ENCODE measurements at places on chromosomes 4 and X.

DNA sequence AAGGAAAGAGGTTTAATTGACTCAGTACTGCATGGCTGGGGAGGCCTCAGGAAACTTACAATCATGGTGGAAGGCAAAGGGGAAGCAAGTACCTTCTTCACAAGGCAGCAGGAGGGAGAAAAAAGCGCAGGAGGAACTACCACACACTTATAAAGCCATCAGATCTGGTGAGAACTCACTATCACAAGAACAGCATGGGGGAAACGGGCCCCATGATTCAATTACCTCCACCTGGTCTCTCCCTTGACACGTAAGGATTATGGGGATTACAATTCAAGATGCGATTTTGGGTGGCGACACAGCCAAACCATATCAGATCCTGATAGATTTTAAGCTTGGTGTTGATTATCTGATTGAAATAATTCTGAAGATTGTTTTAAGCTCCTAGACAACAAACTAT, 218.7 kb downstream of the CBR4 start:
- no peak for DNase-seq

GRCh38 chr4:48078862-48079655, 55.0 kb downstream of the TXK start:
- DNase-seq, result no peak

DNA sequence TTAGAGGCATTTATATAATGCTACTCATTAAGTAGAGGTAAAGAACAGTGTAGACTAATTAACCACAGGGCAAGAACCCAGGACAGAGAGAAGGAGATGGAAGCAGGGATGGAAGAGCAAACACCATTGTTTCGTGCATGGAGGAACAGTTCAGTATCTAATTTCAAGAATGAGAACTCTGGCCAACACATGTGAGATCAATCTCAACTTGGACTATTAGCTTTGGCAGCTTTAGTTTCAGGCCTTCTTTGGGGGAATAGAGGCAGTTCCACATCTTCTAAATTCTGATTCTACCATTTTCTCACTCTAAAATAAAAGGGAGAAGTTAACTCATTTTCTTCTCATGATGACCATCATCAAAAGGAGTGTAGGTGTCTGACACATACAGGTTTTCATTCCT, 207.0 kb downstream of the LDB2 start:
- DNase-seq, result no peak

DNA sequence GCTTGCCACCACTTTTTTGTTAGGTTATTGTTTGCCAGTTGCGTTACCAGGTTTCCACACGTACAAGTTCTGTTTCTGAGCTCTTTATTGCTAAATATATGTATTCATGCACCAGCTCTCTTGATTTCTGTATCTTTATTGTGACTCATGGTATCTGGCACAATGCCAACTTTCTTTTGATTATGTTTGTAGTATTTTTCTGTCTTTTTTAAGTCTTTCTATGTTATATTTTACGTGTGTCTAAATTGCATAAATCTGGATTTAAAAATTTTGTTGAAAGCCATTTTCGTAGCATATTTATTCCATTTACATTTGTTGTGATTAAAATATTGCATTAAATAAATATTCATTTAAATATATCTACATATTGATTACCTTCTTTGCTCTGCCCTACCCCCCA, 73.8 kb downstream of the KDM6A start:
- DNase-seq, result no peak

GRCh38 chrX:104173841-104174240, 7.6 kb downstream of the FAM199X start:
- no peak for DNase-seq

DNA sequence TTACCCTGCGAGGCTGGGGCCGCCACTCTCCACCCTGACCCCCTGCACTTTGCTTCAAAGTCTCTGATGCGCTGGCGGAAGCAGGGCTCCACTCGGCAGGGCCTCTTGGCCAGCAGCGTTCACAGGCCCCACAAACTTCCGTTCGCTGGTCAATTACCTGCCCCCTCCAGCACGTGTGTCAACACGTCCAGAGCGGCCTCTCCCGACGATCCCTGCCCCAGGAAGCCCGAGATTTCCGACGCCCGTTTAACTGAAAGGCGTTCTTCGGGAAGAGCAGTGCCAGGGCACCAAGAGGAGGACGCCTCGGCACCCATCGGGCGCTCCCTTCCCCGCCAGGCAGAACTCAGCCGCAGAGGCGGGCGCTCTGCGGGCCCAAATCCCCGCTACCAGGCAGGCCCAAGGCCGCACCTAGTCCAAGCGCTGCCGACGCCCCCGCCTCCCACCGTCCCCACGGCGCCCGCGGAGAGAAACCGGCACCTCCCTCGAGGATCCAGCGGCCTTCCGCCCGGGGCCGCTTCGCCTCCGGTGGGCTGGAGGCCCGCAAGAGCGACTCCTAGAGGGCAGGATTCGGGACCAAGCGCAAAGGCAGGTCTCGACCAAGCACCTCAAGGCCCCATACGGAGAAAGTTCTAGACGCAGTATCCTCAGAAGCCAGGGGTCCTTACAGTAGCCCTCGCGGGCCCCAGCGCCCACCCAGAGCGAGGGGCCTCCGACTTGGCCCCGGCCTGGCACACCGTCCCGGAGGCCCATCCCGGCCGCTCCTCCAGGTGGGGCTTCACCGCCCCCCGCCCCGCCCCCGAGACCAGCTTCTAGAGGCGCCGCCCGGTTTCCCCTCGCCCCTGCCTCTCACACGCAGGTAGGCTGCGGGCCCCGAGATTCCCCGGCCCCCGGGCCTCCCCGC, 586 bp downstream of the BCAP31 start:
- DNase-seq, result peak; percentile 24

DNA sequence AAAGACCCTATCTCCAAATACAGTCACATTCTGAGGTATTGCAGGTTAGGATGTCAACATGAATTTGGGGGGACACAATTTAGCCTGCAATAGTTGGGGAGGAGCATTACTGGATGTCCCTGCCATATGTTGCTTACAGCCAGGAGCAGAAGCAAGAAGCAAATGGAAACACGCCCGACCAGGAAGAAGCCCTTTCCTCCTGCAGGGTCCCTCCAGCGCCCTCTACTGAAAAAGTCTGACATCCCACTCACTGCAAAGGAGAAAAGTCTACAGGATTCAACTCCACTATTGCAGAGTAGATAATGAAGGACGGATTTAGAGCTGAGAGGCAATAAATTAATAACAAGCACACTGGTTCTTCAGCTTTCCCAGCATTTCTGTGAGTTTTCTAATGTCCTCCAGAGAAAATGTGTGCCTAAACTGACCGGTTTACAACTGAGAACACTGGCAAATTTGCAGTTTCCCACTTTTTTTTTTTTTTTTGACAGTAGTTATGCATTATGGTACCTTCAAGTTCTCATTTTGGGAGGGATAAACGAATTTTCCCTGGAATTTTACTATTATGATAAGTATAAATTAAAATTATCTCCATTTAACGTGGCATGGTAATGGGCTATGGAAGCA, 31.7 kb downstream of the COQ2 start:
- peak; percentile 67 for DNase-seq

DNA sequence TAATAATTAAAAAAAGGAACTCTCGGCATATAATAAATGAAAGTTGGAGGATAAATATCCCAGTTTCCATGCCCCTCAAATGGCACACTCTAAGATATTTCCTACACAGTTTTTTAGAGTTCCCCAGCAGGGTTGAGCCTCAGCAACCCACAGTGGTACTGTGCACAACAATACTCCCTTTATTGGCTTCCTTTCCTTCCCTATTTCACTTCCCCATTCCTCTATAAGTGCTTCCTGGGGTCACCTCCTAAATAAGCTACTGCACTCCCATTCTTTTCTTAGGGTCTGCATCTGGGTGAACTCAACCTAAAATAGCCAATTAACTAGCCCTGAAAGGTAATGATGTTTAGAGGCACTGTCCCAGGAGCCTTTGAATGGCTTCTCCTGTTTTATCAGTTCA, 76.4 kb upstream of the NHS start:
- DNase-seq, result no peak

DNA sequence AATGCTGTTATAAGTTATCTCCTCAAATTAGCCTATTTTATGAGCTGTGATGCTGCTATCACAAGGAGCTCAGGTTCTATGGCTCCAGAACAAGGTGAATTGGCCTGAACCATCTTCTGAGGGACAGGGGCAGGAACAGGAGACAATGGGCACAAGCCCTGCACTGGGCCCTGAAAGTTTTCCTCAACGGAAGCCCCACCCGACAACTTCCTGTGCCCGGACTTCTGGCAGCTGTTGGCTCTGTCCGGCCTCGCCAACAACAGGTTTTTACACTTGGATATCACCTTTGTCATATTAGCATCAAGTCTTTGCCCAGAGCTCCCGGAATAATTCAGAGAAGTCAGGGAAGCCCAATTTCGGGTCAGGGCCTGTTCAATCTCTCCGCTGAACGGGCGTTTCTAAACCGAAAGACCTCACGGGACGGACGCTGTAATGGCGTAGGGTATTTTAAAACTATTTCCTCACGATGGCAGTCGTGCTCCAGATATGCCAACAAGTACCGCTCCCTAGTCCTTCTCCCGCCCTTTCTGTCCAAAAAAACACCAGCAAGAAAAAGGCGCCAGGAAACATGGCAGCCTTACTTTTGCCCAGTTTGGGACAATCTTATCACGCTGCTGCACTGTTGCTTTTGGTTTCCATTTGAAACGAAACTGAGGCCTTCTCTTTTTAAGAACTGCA, 201.0 kb upstream of the STK26 start:
- DNase-seq, result no peak

- no peak for DNase-seq
Measured at GRCh38 chr4:184808713-184809050, 17.1 kb downstream of the ACSL1 start.

GRCh38 chr4:97374526-97374925, 768.8 kb downstream of the STPG2 start:
- DNase-seq, result no peak

GRCh38 chr4:121555315-121556107, 141.3 kb downstream of the ANXA5 start:
- DNase-seq, result no peak

All from COR-L47 (cell line).